Peyer's patch (tissue), 4 donors: ENCODE measurements at places on chromosomes 6 and 20. TPM values are rescaled to one million over a fixed set of nuclear protein-coding genes. Genes with fewer than 3 reads are reported as not detected.

DNA sequence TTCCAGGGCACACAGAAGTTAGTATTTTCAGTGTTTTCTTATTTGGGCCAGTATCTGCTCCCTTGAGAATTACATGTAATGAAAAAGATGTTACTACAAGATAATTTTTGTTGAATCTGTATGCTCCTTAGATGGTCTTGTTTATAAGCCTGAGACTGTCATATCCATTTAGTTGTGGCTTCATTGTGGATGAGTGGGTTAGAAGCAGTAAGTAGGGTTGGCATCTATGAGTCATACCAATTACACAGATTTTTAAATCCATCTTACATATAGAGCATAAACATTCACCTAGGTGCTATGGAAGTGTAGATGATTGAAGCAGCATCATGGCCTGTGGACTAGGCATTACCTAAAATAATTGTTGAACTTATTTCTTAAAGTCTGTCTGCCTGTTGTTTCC lies 13.5 kb upstream of the BAG2 start:
- no peaks in the 10 kb centered on the region for H3K4me1 ChIP-seq
- no peaks in the 10 kb centered on the region for H3K36me3 ChIP-seq
- H3K27me3 ChIP-seq, result no peaks in the 10 kb centered on the region
- H3K4me3 ChIP-seq, result no peak overlapping the region

DNA sequence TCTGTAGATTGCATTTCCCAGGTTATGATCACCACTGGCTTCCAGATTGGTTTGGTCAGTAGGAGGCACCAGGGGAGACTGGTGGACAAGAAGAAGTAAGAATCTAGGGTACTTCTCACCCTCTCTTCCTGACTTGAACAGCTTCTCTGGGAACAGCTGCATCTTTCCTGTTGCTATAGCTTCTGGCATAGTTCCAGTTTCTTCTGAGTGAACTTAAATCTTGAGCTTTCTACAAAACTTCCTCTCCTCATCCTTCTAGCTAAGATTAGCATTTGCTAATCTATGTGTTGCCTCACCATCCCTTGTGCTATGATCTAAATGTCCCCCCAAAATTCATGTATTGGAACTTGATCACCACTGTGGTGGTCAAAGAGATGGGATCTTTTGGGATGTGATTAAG lies 724.6 kb downstream of the UTRN start:
- H3K27ac ChIP-seq, result no peak overlapping the region
- H3K27me3 ChIP-seq, result no peaks in the 10 kb centered on the region
- no peaks in the 10 kb centered on the region for H3K36me3 ChIP-seq
- no peak for DNase-seq

DNA sequence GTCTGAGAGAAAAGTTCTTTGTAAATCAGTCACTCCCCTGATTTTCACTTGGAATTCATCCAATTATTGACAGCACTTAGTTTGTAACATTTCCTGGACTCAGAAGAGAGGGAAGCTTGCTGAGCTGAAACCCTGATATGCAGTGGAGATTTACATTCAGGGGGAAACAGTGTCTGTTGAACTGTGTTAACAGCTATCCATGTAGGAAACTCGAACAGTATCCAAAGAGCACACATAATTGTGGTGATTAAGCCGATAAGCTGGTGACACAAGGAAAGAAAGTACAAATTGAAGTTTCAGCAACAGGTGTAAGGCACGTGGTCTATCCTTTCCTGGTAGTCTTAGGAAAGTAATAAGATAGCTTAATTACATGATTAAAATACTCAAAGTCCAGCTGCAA lies 78.1 kb upstream of the FLRT3 start:
- no peak overlapping the region for H3K27ac ChIP-seq
- H3K4me1 ChIP-seq, result no peaks in the 10 kb centered on the region
- no peaks in the 10 kb centered on the region for H3K36me3 ChIP-seq
- peak; percentile 51 for DNase-seq

DNA sequence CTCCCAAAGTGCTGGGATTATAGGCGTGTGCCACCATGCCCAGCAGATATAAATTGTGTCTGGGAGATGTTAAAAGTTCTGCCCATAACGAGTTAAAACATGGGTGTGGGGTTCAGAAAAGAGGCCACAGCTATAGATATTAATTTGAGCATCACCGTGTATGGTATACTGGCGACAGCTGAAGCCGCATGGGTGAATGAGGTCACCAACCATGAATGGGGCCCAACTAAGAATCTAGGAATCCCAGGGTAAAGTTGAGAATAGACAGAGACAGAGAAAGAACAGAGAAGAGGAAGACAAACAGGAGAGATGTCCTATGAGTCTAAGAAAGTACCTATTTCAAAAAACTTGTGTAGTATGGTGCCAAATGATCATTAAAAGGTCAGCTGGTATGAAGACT lies 50.9 kb downstream of the ILRUN start:
- no peaks in the 10 kb centered on the region for H3K4me1 ChIP-seq
- no peak for DNase-seq
- H3K4me3 ChIP-seq, result no peak overlapping the region
- no peaks in the 10 kb centered on the region for H3K36me3 ChIP-seq

GRCh38 chr6:16504609-16505008 lies 256.7 kb downstream of the ATXN1 start:
- peak; percentile 41 for DNase-seq
- no peaks in the 10 kb centered on the region for H3K27me3 ChIP-seq
- no peak overlapping the region for H3K4me3 ChIP-seq

DNA sequence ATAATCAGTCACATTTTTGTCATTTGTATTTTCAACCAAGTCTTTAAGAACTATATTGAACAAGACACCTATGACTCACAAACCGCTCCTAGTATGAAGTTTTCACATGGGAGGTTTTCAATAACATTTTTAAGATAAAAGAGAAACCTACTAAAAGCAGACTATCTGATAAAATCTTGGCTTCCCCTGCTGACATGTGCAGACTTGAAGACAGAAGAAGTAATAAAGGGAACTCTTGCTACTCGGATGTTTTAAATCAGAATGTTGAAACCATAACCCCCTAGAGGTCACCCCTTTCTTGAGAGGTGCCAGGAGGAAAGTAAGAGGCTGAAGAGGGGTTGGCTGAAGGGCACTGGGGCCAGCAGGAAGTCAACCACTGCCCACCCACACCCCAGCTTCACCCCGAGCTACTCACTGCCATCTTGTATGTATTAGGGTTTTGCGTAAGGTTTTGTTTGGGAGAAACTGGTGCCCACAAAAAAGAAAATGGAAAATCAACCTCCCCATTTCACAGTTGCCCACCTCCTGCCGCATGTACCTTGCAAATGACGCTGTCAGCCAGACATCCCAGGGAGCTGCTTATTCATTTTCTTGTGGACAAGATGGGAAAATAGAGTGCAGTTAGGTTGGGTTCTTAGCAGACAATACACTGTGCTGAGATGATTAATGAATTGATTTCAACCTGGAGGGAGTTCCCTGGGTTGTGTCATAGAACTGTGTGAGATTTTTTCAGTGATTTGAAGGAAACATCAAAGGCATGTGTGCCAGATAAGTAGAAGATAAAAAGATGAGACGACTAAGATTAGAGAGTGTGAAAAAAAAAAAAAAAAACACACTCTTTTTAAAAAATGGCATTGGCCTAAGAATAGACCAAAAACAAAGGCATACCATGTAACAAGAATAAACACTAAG lies 83.2 kb upstream of the TAB2 start:
- no peaks in the 10 kb centered on the region for H3K36me3 ChIP-seq
- H3K27ac ChIP-seq, result no peak overlapping the region
- no peaks in the 10 kb centered on the region for H3K27me3 ChIP-seq
- peaks cover 8% of the 10 kb centered on the region for H3K4me1 ChIP-seq
- no peak for DNase-seq
- H3K4me3 ChIP-seq, result no peak overlapping the region

- H3K27me3 ChIP-seq, result no peaks in the 10 kb centered on the region
- H3K4me1 ChIP-seq, result no peaks in the 10 kb centered on the region
- no peak overlapping the region for H3K27ac ChIP-seq
- no peak overlapping the region for H3K4me3 ChIP-seq
- DNase-seq, result no peak
Measured at GRCh38 chr6:25483943-25484342, 168.1 kb upstream of the SCGN start.

DNA sequence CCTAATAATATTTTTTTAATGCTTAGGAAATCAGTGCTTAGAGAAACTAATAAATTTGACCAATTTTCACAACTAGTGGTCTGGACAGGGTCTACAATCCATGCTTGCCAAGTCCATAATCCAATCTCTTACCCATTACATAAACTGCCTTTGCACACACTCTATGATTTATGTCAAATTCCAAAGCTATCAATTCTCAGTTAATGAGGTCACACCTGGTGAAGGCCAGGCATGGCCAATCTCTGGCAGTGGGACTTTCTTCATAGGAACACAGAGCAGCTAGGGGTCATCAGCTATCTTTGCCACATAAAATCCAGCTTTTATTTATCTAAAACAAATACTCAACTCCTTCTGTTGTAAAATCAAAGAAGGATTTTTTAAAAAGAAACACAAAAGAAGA lies 21.2 kb downstream of the PAK5 start:
- no peak for DNase-seq
- no peaks in the 10 kb centered on the region for H3K4me1 ChIP-seq
- no peaks in the 10 kb centered on the region for H3K27me3 ChIP-seq

DNA sequence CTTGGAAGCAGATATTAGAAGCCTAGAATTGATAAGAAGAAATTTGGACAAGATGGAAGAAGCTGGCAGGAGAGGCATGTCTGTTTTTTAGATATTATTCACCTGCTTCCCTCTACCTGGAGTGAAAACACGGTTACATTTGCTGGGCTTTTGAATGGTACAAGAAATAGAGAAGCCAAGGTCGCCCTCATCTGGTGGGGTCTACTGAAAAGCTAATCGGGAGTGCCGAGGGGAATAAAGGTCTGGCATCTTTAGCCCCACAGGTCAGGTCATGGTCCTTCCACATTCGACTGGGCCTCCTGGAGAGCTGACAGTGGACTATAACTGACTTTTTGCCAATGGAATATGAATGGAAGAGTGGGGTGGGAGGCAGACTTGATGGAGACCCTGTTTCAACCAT lies 4.6 kb upstream of the C2 start:
- no peak overlapping the region for H3K27ac ChIP-seq
- H3K4me1 ChIP-seq, result no peaks in the 10 kb centered on the region
- H3K36me3 ChIP-seq, result no peaks in the 10 kb centered on the region
- DNase-seq, result no peak
- H3K4me3 ChIP-seq, result no peak overlapping the region

DNA sequence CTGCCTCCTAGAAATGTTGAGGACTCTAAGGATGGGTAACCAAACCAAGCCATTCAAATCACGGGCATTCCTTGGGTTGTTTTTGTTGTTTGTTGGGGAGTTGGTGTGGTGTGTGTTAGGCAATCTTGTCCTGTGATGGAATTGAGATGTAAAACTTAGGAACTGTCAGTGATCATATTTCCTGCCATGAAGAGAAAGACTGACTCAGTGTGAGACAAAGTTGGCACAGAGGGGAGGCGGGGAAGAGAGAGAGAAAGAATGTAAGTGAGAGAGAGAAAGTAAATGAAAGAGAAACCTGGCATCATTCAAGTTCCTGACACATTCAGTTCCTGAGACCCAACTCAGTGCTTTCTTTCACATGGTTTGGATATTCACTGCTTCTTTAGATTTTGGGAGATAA lies 21.6 kb upstream of the FBXO30 start:
- H3K4me1 ChIP-seq, result no peaks in the 10 kb centered on the region
- H3K27me3 ChIP-seq, result no peaks in the 10 kb centered on the region
- H3K36me3 ChIP-seq, result no peaks in the 10 kb centered on the region

- H3K27me3 ChIP-seq, result no peaks in the 10 kb centered on the region
- no peak for DNase-seq
- H3K36me3 ChIP-seq, result no peaks in the 10 kb centered on the region
- H3K4me3 ChIP-seq, result no peak overlapping the region
Measured at GRCh38 chr20:9215539-9215938, 146.7 kb downstream of the PLCB4 start.

- no peak overlapping the region for H3K27ac ChIP-seq
- H3K4me3 ChIP-seq, result no peak overlapping the region
- no peaks in the 10 kb centered on the region for H3K4me1 ChIP-seq
- DNase-seq, result no peak
Measured at GRCh38 chr20:43761386-43762340, 34.9 kb upstream of the GTSF1L start.

- H3K4me1 ChIP-seq, result no peaks in the 10 kb centered on the region
- H3K27me3 ChIP-seq, result no peaks in the 10 kb centered on the region
- H3K36me3 ChIP-seq, result no peaks in the 10 kb centered on the region
- H3K27ac ChIP-seq, result no peak overlapping the region
- no peak overlapping the region for H3K4me3 ChIP-seq
Measured at GRCh38 chr6:155366325-155366724, 52.0 kb upstream of the TFB1M start.

- no peaks in the 10 kb centered on the region for H3K27me3 ChIP-seq
- no peaks in the 10 kb centered on the region for H3K4me1 ChIP-seq
- no peak overlapping the region for H3K27ac ChIP-seq
- H3K4me3 ChIP-seq, result no peak overlapping the region
- DNase-seq, result no peak
- H3K36me3 ChIP-seq, result no peaks in the 10 kb centered on the region
Measured at GRCh38 chr6:21750575-21750974, 157.0 kb downstream of the SOX4 start.

GRCh38 chr20:39083761-39084160 lies 121.6 kb downstream of the DHX35 start:
- H3K27me3 ChIP-seq, result no peaks in the 10 kb centered on the region
- no peak overlapping the region for H3K27ac ChIP-seq
- H3K36me3 ChIP-seq, result no peaks in the 10 kb centered on the region

- peak within 1 kb of the TSS; percentile 76 for H3K27ac ChIP-seq
- no peaks in the 10 kb centered on the region for H3K36me3 ChIP-seq
- DNase-seq, result no peak
- H3K4me3 ChIP-seq, result peak within 1 kb of the TSS; percentile 62
- no peaks in the 10 kb centered on the region for H3K27me3 ChIP-seq
Measured at GRCh38 chr6:73452107-73452461, at the start of gene CGAS. Gene CGAS, minus strand, starts transcription at chr6:73452297. Its CDS starts 116 bp downstream, at chr6:73452181.

- no peak overlapping the region for H3K27ac ChIP-seq
- no peak for DNase-seq
- no peaks in the 10 kb centered on the region for H3K27me3 ChIP-seq
- no peaks in the 10 kb centered on the region for H3K36me3 ChIP-seq
- H3K4me3 ChIP-seq, result no peak overlapping the region
Measured at GRCh38 chr20:61370841-61371303, 118.8 kb downstream of the CDH4 start.

Gene PTPRT
- 0.67 TPM for total RNA-seq

Gene CST4
- not detected for total RNA-seq

Gene GNAS-AS1
- total RNA-seq, result 0.67 TPM

Gene CDKAL1
- total RNA-seq, result 10.3 TPM

Gene ELOVL5
- total RNA-seq, result 101 TPM

Gene SCRT2
- not detected for total RNA-seq

Gene CD93
- total RNA-seq, result 16.5 TPM

Gene SLC17A3
- total RNA-seq, result not detected

Gene NR2E1
- not detected for total RNA-seq

Gene RNF182
- not detected for total RNA-seq

Gene TAAR9
- not detected for total RNA-seq

Gene KCNS1
- total RNA-seq, result not detected

Gene COL9A1
- not detected for total RNA-seq

Gene EBF4
- 17.3 TPM for total RNA-seq

Gene PI16
- total RNA-seq, result not detected
